Ureter (tissue), 1 donor: ENCODE measurements at places on chromosomes 7 and 10. TPM values are rescaled to one million over a fixed set of nuclear protein-coding genes. Genes with fewer than 3 reads are reported as not detected.

- DNase-seq: no peak
Measured at GRCh38 chr7:7795203-7795602, 76.8 kb upstream of the RPA3 start.

DNA sequence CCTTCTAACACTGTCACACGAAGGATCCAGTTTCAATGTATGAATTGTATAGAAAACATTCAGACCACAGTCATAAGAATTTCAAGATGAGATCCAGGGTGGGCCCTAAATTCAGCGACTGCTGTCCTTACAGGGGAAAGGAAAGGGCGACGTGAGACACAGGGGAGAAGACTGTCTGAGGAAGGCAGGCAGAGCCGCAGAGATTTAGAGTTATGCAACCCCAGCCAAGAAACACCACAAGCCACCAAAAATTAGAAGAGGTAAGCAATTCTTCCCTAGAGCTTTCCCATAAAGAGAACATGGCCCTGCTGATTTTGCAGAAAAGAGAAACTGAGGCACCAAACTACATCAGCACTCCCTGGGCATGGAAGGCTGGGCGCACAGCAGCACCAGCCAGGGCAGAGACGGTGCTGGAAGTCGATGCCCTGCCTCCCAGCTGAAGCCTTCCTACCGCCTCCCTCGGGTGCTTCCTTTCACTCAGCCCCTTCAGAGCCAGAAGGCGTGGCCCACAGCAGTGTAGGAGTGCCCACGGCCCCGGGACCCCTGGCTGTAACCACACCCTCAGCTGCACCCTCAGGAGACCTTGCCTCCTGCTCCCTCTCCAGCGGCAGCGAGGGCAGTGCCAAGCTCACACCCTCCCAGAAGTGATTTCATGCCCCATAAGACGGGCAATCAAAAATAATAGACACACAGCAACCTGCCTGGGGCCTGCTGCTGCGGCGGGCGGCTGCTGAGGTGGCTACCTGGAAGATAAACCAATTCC is 81.0 kb upstream of the LRRC4 start:
- no peak for DNase-seq

DNA sequence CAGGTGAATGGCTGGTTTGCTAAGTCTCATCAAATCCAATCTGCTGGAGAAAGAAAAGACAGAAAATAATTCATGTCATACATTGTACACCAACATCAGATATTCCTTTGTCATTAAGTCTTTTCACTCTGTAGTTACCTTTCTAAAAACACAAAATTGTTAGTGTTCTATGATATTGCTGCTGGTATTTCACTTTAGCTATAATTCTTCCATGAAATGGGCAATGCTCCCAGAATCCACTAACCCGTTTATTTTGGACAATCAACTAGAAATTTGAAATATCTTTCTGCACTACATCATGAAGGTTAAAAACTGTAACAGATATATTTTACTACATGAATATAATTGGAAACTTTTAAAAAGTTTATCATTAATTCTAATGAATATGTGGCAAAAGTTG is 181.3 kb downstream of the C7orf25 start:
- DNase-seq: no peak

DNA sequence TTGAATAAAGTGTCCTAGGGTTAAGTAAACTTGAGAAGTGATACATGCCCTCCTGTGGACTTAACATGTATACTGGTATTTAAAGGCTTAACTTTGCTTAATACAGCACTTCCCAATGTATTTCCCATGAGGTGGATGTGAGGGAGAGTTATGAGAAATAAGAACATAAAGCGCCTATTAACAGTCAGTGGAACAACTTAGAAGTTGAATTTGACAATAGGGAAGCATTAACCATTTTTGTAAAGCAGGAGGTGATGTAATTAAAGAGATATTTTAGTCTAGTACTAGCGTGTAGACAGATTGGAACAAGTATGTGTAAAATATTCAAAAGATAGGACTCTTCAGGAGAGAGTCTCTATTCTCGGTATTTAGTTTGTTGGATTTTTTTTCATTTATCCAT is 322.4 kb downstream of the GPR158 start:
- DNase-seq: no peak

GRCh38 chr7:91180746-91181145 is 83.5 kb upstream of the FZD1 start:
- DNase-seq: no peak

DNA sequence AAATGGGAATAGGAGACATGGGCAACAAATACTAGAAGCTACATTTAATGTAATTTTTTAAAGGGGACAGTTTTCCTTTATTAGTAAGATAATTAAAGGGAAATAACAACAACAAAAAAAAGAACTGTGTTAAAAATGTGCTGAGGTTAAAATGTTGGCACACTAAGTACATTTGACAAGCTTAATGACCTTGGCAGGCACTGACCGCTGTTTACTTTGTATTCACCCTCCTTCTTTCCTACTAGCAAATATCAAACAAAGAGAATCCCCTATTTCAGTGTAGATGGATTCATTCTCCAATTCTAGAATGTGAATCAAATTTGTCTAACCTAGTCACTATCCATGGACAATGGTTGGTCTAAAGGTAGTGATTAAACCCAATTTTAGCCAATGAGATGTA is 77.5 kb upstream of the TOMM7 start:
- DNase-seq: no peak

- DNase-seq: no peak
Measured at GRCh38 chr10:80589726-80590373, 52.1 kb downstream of the SH2D4B start.

GRCh38 chr10:107701943-107702342 is 537.4 kb upstream of the SORCS1 start:
- no peak for DNase-seq

GRCh38 chr10:95562341-95562965 is 1.3 kb upstream of the SORBS1 start:
- no peak for DNase-seq

GRCh38 chr10:1635340-1635739 is 102.0 kb downstream of the ADARB2 start:
- DNase-seq: no peak

DNA sequence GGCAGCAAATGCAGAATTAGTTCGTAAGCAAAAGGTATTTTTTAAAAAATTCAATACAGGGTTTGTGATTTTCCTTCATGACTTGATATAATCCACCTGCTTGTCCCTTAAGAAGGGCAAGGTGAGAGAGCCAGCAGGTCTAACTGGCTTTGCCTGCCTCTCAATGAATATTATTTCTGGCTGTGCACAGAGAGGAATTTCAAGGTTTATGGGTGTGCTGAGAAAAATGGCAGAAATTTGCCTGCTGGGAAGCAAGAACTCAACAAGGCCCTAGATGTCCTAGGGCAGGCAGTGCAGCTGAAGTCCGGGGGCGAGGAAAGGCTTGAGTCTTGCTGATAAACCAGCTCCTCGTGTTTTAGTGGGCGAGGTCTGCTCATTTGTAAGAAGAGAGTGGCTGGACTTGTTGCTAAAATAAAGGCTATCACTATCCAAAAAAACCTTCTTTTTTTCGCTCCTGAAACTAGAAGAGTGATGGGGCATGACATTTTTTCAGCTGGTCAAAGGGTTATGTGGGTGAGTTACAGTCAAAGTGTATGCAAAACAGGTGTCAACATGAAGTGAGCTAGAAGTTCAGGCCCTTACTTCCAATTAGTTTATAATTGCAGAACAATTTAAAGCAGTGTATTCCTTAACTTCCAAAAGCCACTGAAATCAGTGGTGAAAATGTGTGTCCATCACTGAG is 385.8 kb upstream of the KLF6 start:
- DNase-seq: no peak

GRCh38 chr7:74441801-74442200 is 11.9 kb upstream of the GTF2IRD1 start:
- DNase-seq: no peak

DNA sequence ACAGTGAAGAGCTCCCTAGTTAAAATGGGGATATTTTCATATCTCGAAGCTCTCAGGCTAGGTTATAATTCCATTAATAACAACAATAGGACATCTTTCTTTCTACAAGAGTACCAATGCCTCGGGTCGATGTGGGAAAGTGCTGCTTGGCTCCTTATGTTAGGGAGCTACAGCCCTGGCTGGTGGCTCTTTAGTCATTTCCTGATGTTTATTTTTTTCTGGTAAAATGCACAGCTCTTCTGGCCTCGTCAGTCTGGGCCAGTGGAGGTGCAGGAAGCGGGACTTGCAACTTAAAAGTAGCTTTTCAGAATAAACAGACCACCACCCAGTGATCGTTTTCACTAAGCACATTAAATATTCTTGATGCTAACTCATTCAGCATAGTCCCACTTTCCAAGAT is 58.3 kb downstream of the MKX start:
- DNase-seq: no peak

GRCh38 chr7:45701701-45702510 is 127.7 kb downstream of the ADCY1 start:
- peak; percentile 35 for DNase-seq

DYDC2 gene
- not detected for total RNA-seq

PLCE1 gene
- 59.2 TPM for total RNA-seq

PAXIP1 gene
- total RNA-seq: 16.4 TPM
